ENCODE measurements at places on chromosomes 7 and 10.

DNA sequence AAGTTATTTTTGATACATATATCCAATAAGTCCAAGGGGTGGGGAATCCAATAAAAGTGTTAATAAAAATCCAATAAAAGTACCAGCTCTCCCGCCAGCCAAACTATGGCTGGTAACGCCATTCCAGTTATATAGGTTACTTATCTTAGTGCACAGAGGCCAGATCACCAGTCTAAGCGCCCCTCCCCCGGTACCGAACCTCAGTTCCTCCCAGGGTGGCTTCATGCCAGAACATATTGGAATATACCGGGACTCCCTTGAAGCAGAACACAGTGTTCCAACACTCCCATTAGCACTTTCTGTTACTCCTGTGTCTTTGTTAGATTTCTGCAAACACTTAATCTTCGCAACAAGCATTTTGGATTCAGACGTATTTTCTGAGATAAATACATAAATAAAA lies 7.5 kb downstream of the FBH1 start:
- DNase-seq = no peak

DNA sequence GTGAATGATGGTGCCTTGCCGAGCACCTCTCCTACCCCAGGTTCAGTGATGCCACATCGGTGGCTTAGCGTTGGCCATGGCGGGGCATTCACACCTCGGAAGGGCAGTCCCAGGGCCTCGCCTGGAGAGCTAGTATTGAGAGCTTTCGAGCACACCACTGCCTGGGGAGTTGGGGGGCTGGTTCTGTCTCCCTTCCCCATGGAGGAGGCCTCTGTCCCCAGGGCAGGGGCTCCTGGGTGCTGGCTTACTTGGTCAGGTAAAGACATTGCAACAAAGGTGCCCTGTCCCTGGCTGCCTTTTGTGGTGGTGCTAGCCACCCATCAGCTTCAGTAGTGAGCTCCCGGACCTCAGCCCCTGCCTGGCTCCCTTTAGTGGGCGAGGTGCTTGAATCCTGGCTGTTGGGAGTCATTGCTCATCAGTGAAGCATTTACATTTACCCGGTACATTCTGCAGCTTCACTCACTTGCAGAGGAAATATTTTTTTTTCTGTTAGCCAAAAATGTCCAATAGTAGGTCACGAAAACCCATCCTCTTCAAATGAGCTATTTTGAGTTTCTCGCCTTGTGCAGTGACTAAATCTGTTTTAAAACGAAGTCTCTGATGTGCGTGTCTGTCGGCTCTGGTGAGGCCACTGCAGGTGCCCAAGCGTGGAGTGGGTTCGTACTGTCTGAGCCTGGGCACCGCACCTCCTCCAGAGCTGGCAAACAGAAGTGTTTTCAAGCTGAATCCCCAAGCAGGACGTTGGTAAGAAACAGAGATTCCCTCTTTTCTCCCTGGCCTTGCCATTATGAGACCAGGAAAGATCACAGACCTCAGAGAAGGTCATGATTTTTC lies 95.5 kb downstream of the INPP5A start:
- no peak for DNase-seq

DNA sequence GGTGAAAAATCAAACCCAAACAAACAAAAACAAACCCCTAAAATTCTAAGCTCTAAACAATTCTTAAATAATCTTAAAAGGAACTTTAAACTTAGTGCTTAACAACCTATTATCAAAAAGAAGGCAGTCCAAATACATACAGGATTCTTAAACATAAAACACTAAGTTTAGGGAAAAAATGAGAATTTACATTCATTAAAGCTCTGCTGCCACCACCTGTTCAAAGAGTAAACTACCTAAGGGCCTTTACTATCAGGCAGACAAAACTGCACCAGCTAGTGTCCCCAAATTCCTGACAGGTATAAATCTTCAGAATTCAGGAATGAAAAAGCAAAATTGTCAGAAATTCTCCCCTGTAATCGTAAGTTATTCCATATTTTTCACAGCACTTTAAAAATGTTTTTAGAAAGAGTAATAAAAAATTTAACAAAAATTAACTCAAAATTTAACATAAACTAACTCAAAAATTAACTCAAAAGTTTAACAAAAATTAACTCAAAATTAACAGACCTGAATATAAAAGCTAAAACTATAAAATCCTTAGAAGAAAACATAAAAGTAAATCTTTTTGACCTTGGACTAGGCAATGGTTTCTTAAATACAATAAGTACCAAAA lies 55.1 kb downstream of the PDZD8 start:
- no peak for DNase-seq

DNA sequence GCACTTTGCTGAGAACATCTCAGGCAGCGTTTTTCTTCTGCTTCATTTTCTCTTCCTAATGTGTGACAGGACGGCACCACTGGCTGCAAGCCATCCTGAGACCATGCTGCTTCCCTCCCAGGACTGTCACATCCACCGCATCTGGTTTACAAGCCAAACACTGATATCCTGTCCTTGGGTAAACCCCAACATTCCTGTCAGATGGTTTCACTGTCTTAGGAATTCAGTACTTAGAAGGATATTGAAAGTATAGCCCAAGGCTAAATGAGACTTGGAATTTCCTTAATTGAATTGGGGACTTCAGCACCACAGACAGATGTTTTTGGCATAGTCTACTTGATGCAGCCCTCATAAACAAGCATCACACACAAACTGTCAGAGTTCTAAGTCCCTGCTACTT lies 74.2 kb upstream of the PLXNA4 start:
- DNase-seq = no peak

DNA sequence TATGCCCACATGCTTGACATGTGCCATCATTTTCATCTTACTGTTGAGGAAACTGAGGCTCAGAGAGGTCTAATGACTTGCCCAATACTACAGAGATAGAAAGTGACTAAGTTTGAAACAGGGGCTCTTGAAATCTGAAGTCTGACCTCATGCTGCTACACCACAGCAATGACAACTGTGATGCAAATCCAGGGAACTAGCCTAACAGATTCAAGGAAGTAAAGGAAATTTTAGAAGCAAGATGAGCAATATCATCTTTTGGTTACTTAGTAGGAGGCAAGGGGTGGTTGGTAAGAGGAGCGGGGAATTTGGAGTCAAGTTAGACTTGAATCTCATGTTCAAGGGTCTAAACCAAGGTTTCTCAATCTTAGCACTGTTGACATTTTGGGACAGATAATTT lies 26.3 kb upstream of the OSBPL3 start:
- no peak for DNase-seq

DNA sequence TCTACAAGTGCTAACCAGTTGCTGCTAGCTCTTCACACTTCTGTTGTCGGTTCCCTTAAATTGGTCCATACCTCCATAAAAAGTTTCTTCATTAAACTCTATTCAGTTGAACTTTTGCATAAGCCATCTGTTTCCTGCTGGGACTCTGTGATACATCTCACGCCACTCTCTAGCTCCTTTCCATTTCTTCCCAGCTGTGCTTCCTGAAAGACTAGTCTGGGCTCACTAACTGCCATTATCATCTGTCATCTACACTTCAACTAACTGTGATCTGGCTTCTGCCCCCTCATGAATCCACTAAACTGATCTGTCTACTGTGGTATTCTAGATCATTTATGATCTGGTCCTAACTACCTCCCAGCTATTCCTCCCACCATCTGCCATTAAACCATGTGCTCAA lies 78.3 kb downstream of the ELAPOR2 start:
- DNase-seq = no peak

GRCh38 chr10:126235979-126236851 lies 152.1 kb downstream of the ADAM12 start:
- DNase-seq = no peak

DNA sequence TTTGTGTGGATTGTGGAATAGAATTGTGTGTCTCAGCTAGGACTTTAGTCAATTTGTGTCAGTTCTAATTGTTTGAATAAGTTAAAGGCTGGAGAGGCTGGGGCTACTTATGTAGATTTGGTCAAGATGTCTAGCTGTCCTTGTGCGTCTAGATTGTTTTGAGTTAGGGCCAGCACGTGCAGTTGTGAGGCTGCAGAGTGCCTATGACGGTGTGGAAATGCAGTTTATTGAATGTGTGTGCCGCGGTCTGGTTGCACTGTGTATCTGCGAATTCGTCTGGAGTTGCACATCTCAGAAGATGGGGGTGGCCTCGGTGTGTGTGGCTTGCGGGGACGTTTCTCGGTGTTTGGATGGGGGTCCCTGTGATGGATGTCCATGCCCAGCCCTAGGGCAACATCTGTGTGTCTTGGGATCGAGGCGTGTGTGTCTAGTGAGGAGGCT lies 10.2 kb downstream of the EMX2 start:
- DNase-seq = no peak

GRCh38 chr10:123808286-123808685 lies 83.3 kb downstream of the CPXM2 start:
- DNase-seq = no peak

DNA sequence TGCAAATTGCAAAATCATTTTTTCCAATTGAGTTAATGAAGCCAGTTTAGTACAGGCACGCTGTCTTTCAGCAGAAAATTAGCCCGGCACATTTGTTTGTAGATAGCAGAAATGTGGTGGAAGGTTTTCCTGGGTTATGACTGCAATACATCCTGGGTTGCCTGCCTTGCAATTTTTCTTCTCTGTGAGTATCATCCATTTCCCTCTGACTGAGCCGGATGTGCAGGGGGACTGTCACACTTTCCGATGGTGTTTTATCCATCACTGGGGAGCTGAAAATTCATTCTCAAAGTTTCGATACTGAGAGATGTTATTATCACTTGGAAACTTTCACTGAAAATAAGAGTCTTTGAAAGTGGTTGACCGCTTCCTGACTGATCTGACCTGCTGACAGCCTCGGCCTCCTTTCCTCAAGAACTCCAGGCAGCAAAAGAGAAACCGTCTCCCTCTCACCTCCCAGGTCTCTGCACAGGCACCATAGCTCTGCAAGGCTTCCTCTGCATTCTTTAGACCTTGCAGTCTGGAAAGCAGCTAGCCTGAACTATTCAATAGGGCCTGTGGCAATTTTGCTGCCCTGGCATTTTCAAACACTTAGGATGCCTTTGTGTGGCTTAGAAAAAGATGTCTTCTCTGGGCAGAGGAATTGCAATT lies 320.8 kb upstream of the NRP1 start:
- DNase-seq = no peak

GRCh38 chr10:1120801-1121211 lies 64.6 kb downstream of the WDR37 start:
- no peak for DNase-seq

DNA sequence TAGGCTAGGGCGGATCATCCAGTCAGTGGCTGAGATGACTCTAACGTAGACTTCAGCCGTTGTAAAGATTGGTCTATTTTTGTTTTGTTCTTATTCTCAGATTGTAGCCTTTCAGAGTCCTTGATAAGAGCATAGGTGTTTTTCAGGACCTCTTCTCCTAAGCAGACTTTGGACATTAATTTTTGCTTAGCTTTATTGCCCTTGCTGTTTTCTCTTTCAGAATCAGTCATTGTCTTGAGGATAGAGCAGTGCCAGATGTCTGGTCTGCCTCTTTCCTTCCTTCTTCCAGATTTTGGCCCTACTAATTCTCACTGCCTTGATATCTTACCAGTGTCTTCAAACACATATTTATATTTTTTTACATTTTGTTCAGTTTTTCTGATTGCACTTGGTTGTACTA lies 49.5 kb downstream of the C1GALT1 start:
- DNase-seq = no peak

- no peak for DNase-seq
These were observed 18.9 kb downstream of the GIMAP5 start for GRCh38 chr7:150756166-150756565.

DNA sequence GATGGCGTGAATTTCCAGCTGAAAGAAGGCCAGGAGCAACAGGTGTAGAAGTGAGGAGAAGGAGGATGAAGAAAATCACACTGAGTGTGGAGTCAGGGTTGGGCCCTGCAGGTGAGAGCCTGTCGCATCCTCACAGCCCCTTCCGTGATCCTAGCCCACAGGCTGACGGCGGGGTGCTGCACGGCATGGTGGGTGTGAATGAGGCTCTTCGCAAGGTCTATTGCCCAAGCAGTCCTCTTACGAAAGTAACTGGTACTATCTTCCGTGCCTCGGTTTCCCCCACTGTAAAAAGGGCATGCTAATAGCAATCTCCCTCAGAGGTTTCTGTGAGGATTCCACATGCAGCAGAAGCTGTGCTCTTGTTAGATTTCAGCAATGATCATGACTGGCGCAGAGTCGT lies 129.9 kb upstream of the TNS3 start:
- DNase-seq = no peak
